ENCODE measurements at places on chromosomes 11 and 22.

GRCh38 chr11:32113200-32113919, 22.5 kb downstream of the RCN1 start:
- DNase-seq, result no peak

DNA sequence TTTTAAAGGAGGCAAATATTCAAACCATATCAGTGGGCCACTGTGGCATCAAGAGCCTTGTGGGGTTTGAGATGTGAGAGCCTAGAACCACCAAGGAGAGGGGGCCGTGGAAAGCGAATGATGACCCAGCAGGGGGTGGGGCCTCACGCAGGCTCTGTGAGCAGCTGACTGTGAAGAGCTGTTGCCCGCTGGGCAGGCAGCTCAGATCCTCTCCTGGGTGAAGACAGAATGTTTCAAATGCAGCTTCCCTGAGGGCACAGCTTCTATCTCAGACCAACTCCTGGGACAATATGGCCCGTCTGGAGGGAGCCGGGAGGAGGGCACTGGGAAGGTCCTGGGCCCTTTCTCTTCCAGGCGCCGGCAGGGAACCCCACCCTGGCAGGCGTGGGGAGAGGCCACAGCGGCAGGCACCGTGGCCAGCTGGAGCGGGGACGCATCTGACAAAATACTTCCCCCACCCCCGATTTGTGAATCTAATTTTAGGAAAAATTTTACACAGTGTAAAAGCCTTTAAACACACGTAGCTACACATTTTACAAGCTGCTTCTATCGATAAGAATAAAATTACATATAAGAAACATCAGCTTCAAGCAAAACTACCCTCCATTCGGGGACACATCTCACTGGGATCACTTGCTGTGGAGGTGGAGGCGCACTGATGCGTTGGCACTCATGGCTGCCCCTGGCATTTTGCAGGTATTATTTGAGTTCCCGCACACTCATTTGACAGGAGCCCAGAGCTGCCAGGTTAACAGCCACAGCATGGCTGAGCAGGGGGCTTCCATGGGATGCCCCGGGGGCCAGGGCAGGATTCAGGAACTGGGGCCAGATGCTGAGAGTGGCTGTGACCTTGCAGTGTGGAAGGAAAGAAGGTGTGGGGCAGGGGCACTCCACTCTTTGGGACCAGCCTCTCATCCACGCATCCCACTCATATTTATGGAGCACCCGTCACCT, 40.3 kb downstream of the PARVG start:
- no peak for DNase-seq

DNA sequence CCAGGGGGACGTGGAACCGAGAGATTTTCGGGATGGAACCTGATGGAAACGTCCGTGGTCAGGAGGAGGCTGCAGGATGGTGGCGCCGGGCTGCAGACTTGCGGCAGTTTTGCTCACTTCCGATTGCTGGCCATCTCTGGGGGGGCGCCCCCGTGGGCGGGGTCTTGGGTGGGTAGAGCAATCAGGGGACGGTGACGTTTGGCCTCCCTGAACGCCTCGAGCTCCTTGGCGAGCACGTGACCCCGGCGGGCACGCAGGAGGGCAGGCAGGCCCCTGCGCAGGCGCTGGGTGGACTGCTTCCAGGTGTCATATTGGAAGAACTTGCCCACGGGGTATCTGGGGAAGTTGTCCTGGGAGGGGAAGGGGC, 6.3 kb downstream of the IGF2 start:
- no peak for DNase-seq

DNA sequence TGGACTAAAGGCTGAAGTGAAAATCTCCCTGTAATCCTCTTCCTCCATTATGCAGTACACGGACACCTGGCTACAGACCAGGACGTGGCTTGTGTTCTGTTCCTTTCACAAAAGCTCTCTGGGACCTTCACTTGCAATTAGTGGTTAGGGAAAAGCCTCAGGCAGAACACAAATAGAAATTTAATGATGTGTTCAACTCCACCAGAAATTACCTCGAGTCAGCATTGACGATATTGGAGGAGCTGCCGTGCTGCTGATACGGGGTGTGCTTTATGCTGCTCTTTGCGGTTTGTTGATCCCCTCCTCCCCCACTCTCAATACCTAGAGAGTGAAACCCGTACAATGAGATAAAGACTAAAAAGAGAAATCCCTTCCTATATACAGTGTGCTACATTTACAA, 48.9 kb downstream of the POLD3 start:
- DNase-seq, result no peak

DNA sequence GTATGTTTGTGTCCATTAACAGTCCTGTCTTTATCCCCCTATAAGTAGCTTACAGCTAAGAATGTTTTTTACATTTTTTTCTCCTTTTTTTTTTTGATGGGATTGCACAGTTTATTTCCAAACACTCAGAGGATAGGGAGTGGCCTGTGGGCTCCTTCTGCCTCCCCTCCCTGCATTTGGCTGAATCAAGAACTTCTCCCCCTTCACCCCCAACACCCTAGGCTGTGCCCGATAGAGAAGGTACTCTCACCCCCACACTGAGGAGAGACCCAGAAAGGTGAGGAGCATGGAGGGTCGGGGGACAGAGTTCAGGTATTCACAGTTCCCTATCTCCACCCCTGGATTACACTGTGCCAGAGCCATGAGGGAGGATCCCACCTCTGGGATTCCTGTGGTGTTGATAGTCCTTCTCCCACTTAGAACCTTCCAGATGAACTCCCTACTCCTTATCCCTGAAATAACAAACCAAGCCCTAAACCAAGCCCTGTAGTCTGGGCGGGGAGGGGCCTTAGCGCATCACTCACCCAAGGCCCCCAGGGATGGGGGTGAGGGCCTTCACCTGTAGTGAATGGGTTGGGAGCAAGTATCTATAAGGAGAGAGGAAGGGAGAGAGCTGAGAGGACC, 97.1 kb downstream of the ADAMTS15 start:
- DNase-seq, result no peak

GRCh38 chr11:67996622-67997474, 7.0 kb downstream of the UNC93B1 start:
- DNase-seq, result peak; percentile 99

DNA sequence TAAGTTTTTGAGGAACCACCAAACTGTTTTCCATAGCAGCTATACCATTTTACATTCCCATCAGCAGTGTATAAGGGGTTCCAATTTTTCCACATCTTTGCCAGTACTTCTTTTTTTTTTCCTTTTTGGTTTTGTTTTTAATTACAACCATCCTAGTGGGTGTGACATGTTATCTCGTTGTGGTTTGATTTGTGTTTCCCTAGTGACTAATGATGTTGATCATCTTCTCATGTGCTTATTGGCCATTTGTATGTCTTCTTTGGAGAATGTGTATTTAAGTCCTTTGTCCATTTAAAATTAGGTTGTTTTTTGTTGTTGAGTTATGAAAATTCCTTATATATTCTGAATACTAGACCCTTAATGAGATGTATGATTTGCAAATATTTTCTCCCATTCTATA, 59.3 kb downstream of the STIM1 start:
- DNase-seq, result no peak

DNA sequence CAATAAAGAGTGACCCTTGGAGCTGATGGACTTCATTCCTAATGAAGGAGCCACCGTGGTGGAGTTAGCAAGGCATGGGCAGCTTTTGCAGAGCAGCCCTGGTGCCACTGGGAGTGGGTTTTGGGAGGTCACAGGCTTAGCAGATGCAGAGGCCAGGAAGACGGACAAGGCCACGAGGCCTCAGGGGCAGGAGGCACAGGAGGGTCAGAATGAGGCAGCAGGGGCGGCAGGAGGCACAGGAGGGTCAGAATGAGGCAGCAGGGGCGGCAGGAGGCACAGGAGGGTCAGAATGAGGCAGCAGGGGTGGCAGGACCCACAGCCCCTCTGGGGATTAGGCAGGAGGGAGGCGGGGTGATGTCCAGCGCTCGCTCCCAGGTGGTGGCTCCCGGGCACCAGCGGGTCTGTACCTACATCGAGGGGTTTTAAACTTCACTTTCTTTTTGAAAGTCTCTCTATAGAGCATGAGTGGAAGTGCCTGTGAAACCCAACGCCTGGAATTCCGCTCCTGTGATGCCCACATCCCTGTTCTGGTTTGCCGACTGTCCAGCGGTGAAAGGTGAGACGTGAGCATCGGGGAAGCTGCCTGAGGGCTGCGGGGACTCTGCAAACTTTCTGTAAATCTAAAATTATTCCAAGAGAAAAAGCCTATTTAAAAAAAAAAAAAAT, 521.6 kb downstream of the BRD1 start:
- DNase-seq, result no peak

DNA sequence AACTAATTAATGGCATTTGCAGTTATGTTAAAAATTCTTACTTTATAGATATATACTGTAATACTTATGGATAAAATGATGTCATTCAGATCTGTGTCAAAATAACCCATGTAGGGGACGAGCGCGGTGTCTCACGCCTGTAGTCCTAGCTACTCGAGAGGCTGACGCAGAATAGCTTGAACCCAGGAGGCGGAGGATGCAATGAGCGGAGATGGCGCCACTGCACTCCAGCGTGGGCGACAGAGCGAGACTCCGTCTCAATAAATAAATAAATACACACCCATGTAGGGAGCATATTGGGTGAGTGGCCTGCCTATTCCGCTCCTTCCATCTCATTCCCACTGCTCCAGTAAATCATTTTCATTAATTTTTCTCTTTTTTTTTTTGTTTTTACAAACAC, 7.1 kb downstream of the SNU13 start:
- DNase-seq, result no peak

- DNase-seq, result no peak
Observed at GRCh38 chr22:37060801-37061610, 9.5 kb downstream of the KCTD17 start.

DNA sequence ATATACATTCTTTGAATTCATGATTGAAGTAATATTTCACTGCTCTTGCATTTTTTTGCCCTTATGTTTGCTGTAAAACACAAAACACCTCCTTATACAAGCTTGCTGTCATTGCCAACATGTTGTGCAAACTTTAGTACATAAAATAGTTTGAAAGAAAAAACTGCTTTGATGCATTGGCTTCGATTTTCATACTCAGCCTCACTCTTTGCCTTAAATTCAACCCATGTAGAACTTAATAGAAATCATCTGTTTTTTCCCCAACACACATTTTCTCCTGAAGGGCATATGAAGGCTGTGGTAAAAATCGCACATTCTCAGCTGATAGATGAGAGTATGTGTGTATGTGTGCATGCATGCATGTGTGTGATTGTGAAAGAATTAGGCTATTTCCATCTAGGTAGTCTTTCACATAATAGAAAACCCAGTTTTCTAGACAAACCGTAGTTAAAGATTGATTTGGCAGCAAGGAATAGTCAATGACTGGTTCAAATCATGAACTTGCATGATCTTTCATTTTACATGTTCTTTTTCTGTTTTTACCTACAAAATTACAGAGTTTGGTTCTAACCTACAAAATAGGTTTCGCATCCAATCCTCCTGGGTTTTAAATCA, 72.8 kb upstream of the MTMR2 start:
- no peak for DNase-seq

DNA sequence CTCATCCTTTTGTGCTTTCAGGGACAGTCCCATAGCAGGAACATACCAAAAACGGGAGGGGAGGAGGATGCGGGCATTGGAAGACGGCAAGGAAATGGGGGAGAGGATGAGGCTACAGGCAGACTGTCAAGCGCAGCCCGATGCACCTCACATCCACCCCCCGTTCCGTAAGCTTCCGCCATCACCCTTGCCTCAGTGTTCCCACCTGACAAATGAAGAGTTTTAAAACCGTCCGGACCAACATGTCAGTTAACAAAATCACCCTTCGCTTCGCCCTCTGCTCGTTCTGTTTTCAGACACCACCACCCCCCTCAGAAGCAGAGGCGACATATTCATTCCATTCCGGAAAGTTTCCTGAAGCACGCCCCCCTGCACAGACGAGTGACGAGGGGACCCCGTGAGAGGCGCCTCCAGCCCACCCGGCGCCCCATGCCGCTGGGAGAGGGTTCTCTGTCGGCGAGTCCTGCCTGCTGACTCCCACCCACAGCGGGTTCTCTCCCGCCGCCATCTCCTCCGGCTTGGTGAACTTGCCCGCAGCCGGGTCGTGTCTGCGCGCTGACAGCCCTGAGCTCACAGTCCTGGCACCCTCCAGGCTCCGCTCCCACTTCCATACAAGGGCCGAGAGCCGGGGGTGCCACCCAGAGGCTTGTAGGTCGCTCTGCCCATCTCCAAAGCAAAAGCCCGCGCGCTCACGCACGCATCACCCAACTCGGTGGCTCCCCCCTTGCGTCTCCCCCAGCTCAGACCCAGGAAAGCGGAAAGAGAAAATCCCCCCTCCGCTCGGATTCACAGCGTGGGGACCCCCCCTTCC, 1.5 kb downstream of the IGSF9B start:
- no peak for DNase-seq

DNA sequence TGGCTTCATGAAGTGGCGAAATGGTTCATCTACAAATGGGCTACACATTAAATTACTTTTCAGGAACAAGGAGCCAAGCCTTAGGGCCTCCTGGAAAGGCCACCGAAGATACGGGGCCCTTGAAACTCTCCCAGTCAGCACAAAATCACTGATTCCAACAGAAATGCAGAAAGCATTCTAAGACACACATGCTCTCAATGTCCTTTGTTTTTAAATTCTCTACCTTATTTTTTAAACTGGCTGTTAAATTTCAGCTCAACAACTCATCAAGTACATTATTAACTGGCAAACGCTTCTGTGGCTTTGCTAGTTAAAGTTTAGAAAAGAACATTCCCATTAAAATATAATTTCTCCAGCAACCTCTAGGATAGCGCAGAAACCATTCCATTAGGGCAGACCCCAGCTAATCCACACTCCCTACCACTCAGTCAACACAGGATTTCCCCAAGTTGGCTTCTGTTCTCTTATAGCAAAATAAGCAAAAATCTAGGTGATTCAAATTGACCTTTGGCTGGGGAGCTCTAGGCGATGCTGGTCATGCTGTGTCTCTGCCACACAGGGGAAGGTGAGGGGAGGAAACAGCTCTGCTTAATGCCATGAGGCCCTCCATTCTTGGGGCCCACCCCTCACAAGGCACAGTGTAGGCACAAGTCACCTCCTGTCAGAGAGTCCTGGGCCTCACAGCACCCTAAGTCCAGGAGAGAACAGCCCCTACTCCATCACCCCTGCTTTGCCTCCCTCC, 47.1 kb downstream of the PLEKHA7 start:
- DNase-seq, result no peak

DNA sequence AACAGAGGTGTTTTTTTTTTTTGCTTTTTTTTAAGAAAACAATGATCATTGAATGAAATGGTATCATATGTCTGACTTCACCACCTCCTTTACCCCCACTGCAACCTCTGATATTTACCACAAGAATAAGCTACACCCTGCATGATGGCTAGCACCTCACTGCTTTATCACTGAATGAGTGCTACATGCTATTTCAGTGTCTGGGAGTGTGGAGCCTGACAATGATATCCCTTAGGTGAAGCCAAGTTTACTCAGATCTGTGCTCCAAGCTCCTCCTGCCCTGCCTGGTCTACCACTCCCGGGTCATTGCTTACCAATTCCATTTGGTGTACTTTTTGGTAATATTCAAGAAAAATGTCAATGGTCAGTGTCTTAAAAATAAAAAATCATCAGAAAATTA, 21.1 kb downstream of the MMP20 start:
- DNase-seq, result no peak

Measured in HuH-7 (cell line).